ENCODE measurements at places on chromosomes 4 and X. TPM values are rescaled to one million over a fixed set of nuclear protein-coding genes. Genes with fewer than 3 reads are reported as not detected.
A peak's percentile ranks its signal among the peaks of the same experiment; 100 is the strongest.

DNA sequence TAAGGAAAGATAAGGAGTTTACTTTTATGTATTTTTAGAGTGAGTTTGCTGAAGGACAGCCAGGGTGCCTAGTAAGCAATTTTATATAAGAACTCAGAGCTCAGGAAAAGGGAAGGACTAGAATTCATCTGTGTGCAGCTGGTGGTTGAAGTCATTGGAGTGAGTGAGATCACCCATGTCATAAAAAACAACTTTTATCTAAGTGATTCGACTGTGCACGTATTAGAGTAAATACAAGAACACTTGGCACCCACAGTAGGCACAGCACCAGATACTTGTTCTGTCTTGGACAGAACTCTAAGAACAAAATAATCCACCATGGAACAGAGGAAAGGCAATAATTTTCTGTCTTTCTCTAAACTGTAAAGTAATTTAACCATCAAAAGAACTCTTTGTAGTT lies 31.6 kb downstream of the SYNPO2 start:
- no peak overlapping the region for H3K4me3 ChIP-seq
- no peaks in the 10 kb centered on the region for H3K27me3 ChIP-seq
- H3K36me3 ChIP-seq, result no peaks in the 10 kb centered on the region

GRCh38 chr4:183905081-183905592 lies at the start of gene STOX2:
TSS of gene STOX2 (plus strand) at chr4:183905307. CDS start at chr4:183906791, 1,484 bp downstream.
- peaks cover 43% of the 10 kb centered on the region for H3K4me1 ChIP-seq
- DNase-seq, result peak; percentile 90
- H3K27me3 ChIP-seq, result no peaks in the 10 kb centered on the region
- peak within 1 kb of the TSS; percentile 82 for H3K27ac ChIP-seq
- no peaks in the 10 kb centered on the region for H3K36me3 ChIP-seq

- H3K4me3 ChIP-seq, result no peak overlapping the region
- no peak overlapping the region for H3K27ac ChIP-seq
- DNase-seq, result no peak
- no peaks in the 10 kb centered on the region for H3K27me3 ChIP-seq
These were observed 226.5 kb upstream of the FGF13 start for GRCh38 chrX:138938003-138938402.

DNA sequence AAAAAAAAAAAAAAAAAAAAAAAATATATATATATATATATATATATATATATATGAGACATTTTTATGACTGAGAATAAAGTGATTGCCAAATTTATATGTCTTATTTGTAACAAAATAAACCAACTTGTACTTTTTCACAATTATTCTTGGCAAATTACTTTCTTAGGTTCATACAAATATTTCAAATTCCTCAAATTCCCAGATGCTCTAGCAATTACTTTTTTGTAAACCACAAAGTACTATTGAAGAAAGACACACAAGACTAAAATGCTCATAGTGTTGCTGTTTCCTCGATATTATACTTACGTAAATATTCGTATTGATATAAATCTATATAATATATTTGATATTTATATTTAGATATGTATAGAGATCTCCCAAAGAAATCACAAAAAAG lies 390.0 kb downstream of the FAT4 start:
- H3K4me3 ChIP-seq, result no peak overlapping the region
- no peaks in the 10 kb centered on the region for H3K4me1 ChIP-seq
- DNase-seq, result no peak
- no peaks in the 10 kb centered on the region for H3K27me3 ChIP-seq

GRCh38 chr4:147693218-147693617 lies 9.3 kb upstream of the PRMT9 start:
- H3K36me3 ChIP-seq, result no peaks in the 10 kb centered on the region
- H3K4me1 ChIP-seq, result peaks cover 3% of the 10 kb centered on the region
- no peak for DNase-seq
- H3K27me3 ChIP-seq, result no peaks in the 10 kb centered on the region

DNA sequence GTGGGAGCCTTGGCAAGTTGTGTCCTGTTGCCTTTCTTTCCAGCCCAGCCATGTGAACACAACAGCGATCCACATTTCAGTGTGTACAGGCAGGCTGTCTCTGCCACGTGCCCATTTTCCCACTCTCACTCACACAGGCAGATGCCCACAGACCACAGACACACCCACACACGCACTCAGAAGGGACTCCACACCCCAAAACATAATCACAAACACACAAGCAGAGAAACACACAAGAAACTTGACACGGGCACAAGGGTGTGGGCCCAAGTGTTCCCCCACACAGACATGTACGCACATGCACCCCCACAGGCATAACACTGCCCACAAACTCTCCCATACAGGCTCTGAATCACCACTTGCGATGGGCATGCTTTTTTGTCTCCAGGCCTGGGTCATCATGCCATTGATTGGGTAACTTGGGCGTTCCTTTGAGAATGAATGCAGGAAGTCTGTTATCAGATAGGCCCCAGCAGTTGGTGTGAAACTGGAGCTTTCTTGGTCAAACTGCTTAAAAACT lies 84.3 kb downstream of the NBDY start:
- no peak overlapping the region for H3K4me3 ChIP-seq
- no peak for DNase-seq
- H3K27ac ChIP-seq, result no peak overlapping the region

- no peak for DNase-seq
- H3K4me3 ChIP-seq, result no peak overlapping the region
- H3K4me1 ChIP-seq, result no peaks in the 10 kb centered on the region
- no peaks in the 10 kb centered on the region for H3K27me3 ChIP-seq
- no peak overlapping the region for H3K27ac ChIP-seq
These were observed 34.0 kb downstream of the ZNF827 start for GRCh38 chr4:145904413-145905177.

- peak; percentile 35 for DNase-seq
- peaks cover 10% of the 10 kb centered on the region for H3K4me1 ChIP-seq
- H3K27ac ChIP-seq, result no peak within 1 kb of the TSS
- no peaks in the 10 kb centered on the region for H3K36me3 ChIP-seq
- no peaks in the 10 kb centered on the region for H3K27me3 ChIP-seq
- peak within 1 kb of the TSS; percentile 66 for H3K4me3 ChIP-seq
These were observed at the start of gene SCML2 for GRCh38 chrX:18354369-18355223. TSS of gene SCML2 (minus strand) at chrX:18354688. CDS start at chrX:18334071, 20,617 bp downstream.

CTSO gene
- 11.6 TPM for total RNA-seq

TEX28 gene
- not detected for total RNA-seq

H2BW2 gene
- not detected for total RNA-seq

NIPAL1 gene
- total RNA-seq, result 22.0 TPM

TRIM75 gene
- not detected for total RNA-seq
